ENCODE measurements at places on chromosomes 1 and 21.
A peak's percentile ranks its signal among the peaks of the same experiment; 100 is the strongest.

DNA sequence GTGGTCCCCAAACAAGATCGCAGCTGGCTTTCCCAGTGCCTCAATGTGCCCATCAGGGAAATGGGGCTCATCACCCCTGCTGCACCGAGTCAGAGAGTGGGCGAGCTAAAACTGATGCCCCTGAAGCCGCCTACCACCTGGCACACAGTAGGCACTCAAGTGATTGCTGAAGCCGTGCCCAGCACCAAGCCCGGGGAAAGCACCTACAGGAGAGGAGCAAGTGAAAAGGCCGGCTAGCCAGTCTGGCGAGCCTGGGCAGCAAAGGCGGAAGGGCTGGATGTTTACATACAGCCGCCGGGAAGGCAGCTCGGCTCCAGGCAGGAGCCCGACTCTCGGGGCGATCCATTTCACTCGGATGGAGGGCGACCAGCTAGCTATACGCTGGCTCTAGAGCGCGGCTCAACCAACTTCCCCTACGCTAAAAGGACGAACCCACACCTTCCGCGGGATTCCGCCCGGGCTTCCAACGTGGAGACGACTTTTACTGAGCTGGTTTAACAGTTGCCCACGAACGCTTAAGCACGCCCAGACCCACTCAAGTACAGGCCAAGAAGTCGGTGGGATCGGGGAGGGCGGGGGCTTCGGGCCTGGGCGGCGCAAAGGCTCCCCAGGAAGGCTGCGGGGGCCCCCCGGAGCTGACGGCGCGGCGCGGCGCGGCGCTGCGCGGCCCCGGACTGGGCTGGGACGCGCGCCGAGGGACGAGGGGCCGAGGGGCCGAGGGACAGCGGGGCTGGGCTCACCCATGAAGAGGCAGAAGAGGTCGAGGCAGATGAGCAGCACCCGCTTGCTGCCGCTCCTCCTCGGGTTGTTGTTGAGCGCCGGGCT lies 1.0 kb downstream of the PLPP3 start:
- peak; percentile 70 for DNase-seq

- no peak for DNase-seq
Measured at GRCh38 chr1:181369416-181369815, 113.9 kb upstream of the CACNA1E start.

- no peak for DNase-seq
Measured at GRCh38 chr1:8602471-8603219, 214.8 kb downstream of the RERE start.

DNA sequence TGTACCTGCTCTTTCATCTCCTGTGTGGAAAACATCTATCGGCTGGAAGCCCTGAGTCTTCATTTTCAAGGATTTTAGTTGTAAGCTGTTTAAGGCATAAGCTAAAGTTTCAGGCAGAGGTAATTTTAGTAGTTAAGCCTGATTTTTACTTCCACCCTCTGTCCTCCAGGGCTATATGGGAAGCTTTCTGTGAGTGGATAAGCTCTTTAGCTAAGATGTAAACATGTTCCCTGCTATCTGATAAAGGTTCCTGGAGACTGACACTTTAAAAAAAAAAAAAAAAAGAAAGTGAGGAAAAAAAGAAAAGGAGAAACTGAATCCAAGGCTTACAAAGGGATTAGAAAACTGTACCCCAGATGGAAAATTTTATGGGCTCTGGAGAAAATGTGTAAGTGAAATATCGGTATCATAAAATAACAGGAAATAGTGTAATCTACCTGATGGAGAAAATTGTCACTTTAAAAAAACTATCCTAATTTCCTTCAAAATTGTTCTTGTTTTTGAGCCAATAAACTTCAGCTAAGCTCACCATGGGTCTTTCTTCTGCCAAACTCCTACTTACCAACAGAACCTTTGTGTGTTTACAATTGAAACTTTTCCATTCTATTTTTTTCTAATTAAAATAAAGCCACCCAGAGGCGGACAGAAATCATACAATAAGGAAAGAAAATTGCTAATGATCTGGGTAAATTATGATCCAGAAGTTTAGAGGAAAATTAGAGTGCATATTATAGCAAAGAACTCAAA lies 180.5 kb downstream of the TGFB2 start:
- no peak for DNase-seq

DNA sequence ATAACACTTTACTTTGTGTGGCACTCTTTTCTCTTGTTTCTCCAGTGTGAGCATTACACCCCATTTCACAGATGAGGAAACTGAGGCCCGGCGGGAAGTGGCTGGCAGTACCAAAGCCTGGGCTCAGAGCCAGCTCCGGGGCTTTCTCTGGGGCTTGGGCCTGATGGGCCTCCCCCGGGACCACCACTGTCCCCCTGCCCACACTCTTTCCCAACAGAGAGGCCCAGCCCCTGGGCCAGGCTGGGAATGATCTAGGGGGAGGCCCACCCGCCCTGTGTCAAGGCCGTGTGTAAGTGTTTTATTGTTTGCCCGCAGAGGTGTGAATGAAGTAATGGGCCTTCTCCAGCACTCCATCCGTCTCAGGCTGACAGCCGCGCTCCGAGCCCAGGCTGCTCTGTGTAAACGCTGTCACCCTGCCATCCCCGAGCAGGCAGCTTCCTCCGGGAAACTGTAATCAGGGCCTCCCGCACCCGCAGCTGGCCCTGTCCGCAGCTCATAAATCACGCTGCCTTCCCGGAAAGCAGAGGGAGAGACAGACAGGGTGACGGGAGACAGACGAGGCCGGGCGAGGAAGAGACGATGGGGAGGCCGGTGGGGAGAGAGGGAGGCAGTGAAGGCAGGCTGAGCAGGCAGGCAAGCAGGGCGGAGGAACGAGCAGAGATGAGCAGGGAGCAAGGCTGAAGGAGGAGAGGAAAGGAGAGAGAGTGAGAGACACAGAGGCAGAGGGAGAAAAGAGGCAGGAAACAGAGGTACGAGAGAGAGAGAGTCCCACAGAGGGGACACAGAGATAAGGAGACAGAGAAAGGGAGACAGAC lies 109.7 kb upstream of the ZBTB40 start:
- peak; percentile 76 for DNase-seq

- no peak for DNase-seq
Measured at GRCh38 chr1:61781151-61781550, 38.9 kb downstream of the PATJ start.

GRCh38 chr1:94115900-94116436 lies 5.0 kb downstream of the ABCA4 start:
- DNase-seq = peak; percentile 75

DNA sequence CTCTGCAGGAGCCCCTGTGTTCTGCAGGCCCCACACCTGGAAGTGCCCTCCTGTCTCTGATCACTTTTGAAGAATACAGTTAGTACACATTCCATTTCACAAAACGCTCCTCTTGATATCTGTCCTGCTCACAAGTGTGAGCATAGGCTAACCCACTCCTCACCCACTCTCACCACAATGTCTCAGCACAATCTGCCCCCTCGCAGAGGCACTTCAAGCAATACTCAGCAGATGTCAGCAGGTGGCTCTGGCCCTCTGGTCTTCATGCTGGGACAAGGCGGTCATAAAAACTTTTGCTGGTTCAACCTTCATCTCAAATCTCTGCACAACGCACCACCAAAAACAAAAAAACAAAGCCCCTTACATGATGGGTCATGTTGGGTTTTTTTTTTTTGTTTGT lies 671.2 kb downstream of the MATN1 start:
- no peak for DNase-seq

DNA sequence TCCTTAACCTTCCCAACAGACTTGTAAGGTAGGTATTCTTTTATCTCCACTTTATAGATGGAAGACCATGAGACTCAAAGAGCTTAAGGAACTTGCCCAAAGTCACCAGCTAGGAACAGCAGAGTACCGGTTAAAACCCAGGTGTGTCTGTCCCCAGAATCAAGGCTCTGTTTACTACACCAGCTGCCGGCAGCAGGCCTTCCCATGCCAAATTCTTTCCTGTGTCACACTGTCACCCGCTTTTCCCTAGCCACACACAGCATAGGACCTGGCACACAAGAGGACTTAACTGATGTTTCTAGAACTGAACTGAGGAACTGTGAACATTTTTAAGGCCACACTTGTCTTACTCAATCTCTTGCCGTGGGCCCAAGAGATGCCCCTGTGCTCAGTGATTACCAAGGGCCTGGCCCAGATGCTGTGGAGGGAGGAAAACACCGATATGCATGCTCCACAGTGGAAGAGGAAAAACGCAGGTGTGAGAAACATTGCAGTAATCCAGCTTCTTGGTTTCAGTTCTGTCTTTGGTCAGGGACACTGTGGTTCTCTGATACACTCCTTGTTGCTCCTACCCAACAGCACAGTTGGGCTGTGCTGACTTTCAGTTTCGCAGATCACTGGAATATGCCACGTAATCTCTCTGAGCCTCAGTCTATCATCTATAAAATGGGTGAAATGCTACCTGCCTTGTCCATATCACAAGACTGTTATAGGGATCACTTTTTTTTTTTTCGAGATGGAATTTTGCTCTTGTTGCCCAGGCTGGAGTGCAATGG lies 13.9 kb upstream of the LY9 start:
- no peak for DNase-seq

GRCh38 chr1:15681349-15682292 lies 2.5 kb upstream of the PLEKHM2 start:
- no peak for DNase-seq

- DNase-seq = peak; percentile 44
Measured at GRCh38 chr1:224615861-224616755, at the start of gene CNIH3. CNIH3 (plus strand) TSS chr1:224616317; CDS start chr1:224617175, 858 bp downstream.

GRCh38 chr1:150765296-150765976 lies at the start of gene CTSS:
CTSS (minus strand) TSS chr1:150765778; CDS start chr1:150764763, 1,015 bp downstream.
- peak; percentile 21 for DNase-seq

GRCh38 chr1:160222546-160222945 lies 17.4 kb downstream of the PEA15 start:
- DNase-seq = no peak

DNA sequence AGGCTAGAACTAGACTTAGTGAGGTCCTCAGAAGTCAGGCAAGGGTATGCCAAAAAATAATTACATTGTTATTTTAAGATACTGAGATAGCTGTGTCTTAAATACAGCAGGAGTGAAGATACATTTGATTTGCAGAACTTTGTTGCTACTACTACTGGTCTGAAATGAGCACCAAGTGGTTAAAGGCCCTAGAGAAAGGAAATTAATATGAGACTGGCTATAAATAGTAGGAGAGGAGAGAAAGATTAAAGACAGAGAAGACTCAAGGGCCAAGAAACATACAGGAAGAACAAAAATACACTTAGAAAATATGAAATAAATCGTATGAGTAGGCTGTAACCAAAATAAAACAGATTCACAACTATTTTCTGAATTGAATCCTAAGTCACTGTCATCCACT lies 21.3 kb downstream of the HNRNPR start:
- peak; percentile 16 for DNase-seq

- no peak for DNase-seq
Measured at GRCh38 chr1:1332774-1333480, 1.8 kb downstream of the TAS1R3 start.

GRCh38 chr1:209367061-209367772 lies 216.3 kb upstream of the CAMK1G start:
- peak; percentile 77 for DNase-seq

- peak; percentile 37 for DNase-seq
Measured at GRCh38 chr1:26122988-26123973, 11.7 kb downstream of the PDIK1L start.

DNA sequence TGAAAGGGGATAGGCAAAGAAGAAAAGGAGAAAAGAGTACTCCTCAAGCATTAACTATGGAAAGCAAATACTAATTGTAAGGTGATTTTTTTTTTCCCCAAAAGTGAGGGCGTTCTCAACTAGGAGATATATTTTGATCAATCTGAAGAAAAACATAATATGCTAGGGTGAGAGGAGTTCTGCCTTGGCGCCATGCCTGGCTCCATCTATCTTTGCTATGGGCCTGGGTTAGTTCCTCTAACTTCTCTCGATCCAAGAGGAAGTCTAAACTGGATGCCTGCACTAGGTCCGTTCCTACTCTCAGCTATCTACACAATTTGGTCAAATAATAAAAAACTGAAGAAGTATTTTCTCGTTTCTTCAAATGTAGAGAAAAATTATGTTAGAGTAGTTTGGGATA lies 20.5 kb downstream of the CNN3 start:
- no peak for DNase-seq

- no peak for DNase-seq
Measured at GRCh38 chr1:194279975-194280374, 1093.6 kb upstream of the B3GALT2 start.

DNA sequence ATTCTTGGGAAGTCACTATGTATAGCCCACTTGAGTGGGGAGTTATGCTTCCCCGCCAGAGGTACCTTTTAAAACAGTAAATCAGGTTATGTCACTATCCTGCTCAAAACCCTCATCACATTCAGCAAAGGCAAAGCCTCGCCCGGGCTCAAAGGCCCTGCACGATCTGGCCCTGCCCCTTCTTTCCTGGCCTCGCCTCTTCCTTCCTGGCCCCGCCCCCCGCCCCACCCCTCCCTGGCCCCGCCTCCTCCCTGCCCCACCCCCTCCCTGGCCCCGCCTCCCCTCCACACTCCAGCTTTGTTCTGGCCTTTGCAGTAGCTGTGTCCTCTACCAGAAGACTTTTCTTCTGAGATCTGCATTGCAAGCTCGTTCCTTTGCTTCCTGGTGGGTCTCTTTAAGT lies 6.6 kb downstream of the LDLRAD2 start:
- DNase-seq = peak; percentile 60

GRCh38 chr1:161261261-161262235 lies 3.0 kb downstream of the PCP4L1 start:
- DNase-seq = no peak

GRCh38 chr1:40583980-40584379 lies 52.5 kb downstream of the ZNF684 start:
- DNase-seq = no peak

- no peak for DNase-seq
Measured at GRCh38 chr1:5667513-5668325, 324.5 kb downstream of the NPHP4 start.
